ENCODE measurements at places on chromosomes 1 and 21.

DNA sequence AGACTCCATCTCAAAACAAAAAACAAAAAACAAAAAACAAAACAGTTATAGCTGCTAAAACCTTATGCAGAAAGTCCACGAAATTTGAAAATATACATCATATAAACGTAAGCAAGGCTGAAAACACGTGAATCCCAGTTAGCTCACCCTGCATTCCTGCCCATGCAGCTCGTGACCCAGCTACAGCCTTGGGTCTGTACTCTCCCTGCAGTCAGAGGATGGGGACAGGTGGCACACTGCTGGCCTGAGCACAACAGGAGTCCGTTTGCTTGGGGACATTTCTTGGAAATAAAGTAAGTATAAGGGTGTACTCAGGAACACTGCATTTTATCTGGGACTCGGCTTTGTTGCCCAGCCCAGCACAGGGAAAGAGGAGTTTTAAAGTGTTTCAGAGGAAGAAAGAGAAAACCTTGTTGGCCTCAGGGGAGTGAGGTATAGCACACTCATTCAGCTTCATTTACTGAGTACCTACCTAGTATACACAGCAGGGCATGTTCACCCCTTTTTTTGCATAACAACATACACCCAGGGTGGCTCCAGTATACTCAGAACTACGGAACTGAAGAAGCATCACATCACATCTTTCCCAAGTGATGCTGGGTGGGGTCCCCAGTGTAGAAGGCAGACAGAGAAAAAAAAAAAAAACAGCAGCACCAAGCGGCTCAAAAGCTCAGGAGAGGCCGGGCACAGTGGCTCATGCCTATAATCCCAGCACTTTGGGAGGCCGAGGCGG is 44.1 kb downstream of the CAPZB start:
- DNase-seq, result no peak

- peak; percentile 13 for DNase-seq
Observed at GRCh38 chr1:222288053-222288452, 259.9 kb downstream of the HHIPL2 start.

DNA sequence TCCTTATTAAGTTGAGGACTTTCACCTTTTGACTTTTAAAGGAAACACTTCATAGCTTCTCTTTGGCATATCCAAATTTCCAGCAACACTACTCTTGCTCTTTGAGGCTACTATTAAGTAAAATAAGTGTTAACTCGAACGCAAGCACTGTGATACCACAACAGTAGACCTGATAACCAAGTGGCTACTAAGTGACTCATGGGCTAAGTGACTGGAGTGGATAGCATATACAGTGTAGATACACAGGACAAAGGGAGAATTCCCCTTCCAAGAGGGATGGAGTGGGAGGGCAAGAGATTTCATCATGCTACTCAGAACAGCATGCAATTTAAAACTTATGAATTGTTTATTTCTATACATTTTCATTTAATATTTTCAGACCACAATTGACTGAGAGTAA is 9.8 kb upstream of the KCNA3 start:
- no peak for DNase-seq

GRCh38 chr1:20184481-20184900 is 1.4 kb upstream of the UBXN10 start:
- peak; percentile 28 for DNase-seq

GRCh38 chr1:177427811-177428210 is 257.1 kb downstream of the BRINP2 start:
- DNase-seq, result no peak

GRCh38 chr1:201536558-201536957 is 2.4 kb upstream of the NAV1 start:
- DNase-seq, result no peak

GRCh38 chr1:69671363-69672010 is 103.8 kb downstream of the LRRC7 start:
- no peak for DNase-seq

DNA sequence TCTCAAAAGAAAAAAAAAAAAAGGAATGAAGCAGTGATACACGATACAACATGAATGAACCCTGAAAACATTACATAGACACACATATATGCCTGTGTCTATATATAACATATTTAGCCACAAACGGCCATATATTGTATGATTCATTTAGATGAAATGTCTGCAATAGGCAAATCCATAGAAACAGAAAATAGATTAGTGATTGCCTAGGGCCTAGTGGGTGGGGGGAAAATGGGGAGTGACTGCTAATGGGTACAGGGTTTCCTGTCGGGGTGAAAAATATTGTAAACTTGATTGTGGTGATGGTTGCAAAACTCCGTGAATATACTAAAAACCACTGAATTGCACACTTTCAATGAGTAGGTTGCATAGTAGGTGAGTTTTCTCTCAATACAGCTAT is 6.0 kb upstream of the H6PD start:
- no peak for DNase-seq

DNA sequence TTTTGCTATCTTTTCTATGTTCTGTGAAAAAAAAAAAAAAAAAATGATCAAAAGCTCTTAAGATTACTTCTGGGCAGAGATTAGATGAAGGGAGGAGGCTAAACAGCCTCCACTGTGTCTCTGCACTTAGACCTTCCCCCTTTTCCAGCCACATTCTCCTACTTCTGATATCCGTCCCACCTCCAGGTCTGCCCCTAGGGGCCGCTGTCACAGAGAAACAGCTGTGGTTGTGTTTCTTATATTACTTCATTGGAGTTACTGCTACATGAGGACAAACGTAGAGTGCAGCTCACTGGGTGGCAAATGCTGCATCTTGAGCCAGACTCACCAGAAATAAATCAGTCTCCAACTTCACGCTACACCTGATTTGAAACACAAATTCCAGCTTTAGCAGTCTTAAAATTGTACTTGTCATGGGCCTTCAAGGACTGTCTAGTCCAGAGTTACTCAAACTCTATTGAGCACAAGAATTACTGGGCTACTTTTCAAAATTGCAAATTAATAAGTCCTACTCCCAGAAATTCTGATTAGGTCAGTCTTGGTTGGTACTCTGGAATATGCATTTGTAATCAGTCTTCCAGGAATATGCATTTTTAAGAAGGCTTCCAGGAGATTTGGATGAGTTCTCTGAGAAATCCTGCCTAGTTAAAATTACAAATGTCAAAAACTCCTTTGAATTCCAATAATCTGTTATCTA is 125.2 kb upstream of the PTBP2 start:
- DNase-seq, result peak; percentile 32

GRCh38 chr1:109787211-109787844 is 23.6 kb upstream of the EPS8L3 start:
- DNase-seq, result no peak

DNA sequence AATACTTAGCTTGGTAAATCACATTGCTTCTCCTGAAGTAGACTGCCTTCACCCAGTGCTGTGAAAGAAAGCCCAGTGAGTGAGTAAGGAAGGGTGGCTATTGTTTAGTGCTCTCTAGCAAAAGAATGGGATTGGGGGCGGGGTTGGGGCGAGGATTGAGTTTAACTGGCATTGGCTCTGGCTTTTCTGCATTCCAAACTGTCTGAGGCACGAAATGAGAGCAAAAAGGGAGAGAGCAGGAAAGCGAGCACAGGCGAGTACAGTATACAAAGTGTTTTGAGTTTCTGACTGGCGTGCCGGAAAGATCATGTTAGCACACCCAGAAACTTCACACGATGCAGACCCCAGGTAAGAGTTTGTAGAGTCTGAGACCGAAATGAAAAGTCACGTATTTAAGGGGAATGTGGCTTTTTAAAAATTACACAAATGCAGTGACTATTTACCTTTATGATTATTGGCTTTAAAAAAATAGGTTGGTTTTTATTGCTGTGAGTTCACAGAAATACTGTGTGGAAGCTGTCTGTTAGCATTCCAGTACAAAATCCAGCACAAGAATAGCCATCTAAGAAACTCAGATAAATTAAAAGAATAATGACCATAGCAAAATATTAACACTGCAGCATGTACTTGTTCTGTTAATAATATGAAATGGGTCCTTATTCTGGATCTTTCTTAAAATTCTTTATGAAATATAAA is 155.4 kb downstream of the CLEC20A start:
- no peak for DNase-seq

DNA sequence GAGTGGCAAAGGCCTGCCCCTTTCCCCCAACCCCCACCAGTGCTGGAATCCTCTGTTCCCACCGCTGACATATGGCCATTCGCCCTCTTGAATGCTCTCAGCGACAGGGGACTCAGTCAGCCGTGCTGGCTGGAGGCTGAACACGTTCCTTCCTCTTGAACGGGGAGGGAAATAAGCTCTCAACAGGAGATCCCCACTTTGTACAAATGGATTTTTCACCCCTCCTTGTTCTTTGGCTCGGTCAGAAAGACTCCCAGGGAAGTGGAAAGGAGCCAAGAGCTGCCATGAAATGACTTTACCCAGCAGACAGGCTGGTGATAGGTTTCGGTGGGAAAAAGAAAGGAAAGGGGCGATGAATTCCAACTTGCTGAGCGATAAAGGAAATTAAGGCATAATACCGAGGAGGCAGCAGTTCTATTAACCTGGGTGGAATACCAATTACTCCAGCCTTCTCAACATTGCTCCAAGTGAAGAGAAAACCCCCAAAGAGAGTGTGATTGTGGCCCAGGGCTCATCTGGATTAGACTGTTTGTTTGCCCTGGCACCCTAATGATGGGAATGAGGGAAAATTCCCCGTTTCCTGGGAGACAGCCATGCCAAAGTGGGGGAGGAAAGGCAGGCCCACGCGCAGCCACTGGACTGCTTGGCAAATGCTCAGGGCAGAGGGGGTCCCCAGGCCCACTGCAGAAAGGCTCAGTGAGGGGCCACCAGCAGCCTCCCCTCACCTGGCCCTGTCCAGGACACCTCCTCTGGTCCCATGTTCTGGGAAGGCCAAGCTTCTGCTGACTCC is 23.9 kb downstream of the LRP8 start:
- DNase-seq, result no peak

GRCh38 chr1:220527908-220528678 is at the start of gene MARK1:
Gene MARK1 (plus strand): TSS chr1:220528136. CDS start chr1:220528823, 687 bp downstream.
- no peak for DNase-seq

GRCh38 chr1:244834543-244835275 is 749 bp upstream of the COX20 start:
- DNase-seq, result peak; percentile 94

GRCh38 chr21:16330082-16330907 is 600.5 kb downstream of the USP25 start:
- DNase-seq, result peak; percentile 62

GRCh38 chr1:54581621-54582035 is 33.6 kb downstream of the ACOT11 start:
- peak; percentile 21 for DNase-seq

GRCh38 chr1:114758256-114758832 is 560 bp upstream of the CSDE1 start:
- no peak for DNase-seq

DNA sequence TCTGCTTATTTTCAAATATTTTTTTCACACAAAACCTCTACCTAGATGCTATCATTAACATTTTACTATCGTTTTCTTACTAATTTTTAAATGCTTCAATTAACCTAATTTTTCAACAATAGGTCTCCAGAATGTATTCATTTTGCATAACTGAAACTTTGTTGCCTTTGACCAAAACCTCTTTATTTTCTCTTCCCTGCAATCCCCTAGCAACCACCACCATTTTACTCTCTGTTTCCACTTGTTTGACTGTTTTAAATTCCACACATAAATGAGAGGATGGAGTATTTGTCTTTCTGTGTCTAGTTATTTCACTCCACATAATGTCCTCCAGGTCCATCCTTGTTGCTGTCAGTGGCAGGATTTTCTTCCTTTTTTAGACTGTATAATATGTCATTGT is 9.5 kb upstream of the F13B start:
- no peak for DNase-seq

DNA sequence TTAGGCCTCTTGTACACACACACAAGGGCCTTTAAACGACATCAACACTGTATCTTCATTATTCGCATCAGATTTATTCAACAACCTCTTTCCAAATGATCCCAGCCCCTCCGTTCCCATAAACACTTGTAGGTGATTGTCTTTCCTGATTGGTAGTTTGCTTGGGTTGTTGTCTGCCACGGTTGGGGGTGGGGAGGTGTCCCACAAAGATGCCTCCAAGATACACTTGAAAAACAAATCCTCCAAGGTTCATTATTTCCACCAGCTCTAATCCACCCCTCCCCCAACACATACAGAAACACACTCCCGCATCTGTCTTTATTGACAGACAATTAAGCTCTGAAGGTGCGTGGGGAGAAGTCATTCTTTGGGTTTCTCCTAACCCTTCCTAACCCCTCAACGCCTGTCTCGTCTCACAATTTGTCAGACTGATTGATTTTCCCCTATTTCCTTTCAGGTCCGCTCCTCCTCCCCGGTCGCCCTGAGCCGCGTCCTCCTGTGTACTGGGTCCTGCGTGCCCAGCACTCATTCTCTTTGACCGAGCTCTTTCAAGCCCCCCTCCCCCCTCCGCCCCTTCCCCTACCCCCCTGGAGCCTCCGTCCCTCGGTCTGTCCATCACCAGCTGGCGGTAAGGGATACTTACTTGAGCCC is 1.4 kb downstream of the WDR26 start:
- peak; percentile 65 for DNase-seq

DNA sequence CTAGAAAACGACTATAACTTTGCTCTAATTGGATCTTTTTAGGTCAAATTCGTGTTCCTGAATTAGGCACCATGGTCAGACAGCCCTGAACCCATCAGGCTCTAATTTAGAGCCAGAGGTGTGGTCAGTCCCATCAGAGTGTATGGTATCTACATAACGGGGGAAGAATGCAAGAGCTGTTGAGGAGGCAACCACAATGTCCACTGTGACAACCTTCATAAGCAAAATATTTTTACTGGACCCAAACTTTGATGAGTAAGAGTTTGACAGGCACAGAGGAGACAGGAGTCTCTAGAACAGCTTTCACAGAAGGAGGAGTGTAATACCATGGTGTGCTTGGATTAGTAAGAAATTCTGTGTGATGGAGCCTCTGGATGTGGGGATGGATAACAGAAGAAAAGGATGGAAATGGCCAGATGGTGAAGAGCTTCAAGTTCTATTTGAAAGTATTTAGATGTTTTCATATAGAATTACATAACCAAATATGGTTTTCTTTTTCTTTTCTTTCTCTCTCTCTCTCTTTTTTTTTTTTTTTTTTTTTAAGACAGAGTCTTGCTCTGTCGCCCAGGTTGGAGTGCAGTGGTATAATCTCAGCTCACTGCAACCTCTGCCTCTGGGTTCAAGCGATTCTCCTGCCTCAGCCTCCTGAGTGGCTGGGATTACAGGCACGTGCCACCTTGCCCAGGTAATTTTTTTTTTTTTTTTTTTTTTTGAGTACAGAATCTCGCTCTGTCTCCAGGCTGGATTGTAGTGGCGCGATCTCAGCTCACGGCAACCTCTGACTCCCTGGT is 24.9 kb downstream of the UBE2U start:
- DNase-seq, result no peak

GRCh38 chr1:220655509-220655908 is 34.7 kb upstream of the C1orf115 start:
- no peak for DNase-seq

- DNase-seq, result no peak
Observed at GRCh38 chr21:27681038-27681437, 714.1 kb upstream of the ADAMTS5 start.

DNA sequence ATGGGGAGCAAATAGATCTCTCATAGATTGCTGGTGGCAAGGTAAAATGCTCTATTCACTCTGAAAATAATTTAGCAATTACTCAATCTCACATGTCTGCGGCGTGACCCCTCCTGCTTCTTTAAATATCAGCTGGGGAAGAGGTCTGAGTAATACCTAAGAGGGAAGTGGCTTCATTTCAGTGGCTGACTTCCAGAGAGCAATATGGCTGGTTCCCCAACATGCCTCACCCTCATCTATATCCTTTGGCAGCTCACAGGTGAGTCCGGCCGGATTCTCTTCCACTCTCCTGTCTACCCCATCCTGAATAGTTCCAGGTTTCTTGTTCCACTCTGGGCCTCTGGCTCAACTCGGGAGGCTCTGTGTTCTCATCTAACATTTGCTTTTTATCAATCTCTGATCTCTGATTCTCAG is at the start of gene SLAMF7:
Gene SLAMF7, plus strand, starts transcription at position 150 of the 414 bp plus-strand sequence. Its CDS starts 55 bp downstream, at position 205.
- no peak for DNase-seq

- no peak for DNase-seq
Observed at GRCh38 chr1:202280595-202280994, 61.1 kb downstream of the UBE2T start.
